Central memory CD8-positive, alpha-beta T cell (primary cell): ENCODE measurements at places on chromosomes 11 and 22.
A peak's percentile ranks its signal among the peaks of the same experiment; 100 is the strongest.

DNA sequence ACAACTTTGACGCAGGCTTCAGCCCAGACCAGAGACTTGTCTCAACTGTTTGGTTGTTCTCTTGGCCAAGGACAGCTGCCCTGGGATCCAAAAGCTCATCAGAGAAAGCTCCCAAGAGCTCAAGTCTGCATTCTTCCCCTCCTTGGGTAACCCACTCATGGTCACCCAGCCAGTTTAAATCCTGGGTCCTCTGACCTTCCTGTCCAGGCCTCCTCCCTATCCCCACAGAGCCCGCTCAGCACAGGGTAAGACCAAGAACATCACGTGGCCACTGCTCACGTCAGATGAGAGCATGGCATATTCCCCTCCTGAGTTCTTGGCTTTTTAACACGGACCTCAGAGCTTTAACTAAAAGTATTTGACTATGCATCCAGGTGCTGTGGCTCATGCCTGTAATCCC, 25.8 kb downstream of the TSKU start:
- no peak for DNase-seq

DNA sequence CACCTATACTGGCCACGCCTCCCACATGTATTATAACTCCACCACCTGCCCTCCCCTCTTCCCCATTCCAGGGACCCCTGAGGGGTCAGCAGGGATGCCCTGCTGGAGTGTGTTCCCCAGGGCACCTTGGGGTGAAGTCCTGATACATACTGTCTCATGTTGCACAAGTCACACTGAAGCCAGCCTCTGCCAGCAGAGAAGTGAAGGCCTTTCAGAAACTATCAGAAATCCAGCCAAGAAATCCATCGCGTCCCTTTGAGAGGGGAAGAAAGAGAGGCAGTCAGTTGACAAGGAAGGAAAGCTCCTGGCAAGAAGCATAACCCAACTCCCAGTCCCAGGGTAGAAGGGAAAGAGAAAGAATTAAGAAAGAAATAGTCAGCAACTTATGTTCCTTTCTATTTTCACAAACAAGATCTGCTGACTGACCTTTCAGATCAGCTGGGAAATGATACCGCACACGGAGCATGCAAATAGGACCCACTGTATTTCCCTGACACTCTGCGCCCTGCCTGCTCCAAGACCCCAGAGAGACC, 45.2 kb downstream of the SC5D start:
- DNase-seq = no peak

DNA sequence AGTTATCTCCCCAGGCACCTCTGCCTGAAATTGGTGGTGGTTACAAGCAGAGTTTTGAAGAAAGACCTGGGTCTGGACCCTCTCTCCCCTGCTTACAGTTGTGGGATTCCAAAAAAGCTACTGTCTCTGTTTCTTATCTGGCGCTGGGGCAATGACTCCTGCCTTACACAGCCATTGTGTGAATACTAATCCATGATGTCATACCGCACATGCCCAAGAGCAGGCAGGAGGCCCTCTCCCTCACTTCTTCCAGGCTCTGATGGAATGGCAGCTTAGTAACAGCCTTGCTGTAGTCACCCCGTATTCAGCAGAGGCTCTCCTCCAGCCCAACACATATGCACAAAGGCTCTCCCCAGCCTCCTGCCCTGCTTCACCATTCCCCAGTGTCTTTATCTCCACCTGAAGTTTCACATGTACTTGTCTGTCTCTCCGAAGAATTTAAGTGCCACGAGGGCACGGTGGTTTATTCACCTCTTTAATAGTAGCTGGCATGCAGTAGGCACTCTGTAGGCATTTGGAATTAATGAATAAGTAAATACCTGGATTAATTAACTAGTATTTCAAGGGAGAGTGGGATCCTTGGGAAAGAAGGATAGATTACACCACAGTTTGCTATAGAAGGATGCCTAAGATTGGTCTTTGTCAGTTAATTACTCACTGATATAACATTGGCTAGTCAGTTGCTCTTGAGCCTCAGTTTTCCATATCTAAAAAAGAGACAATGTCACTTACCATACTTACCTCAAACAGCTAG, 165.6 kb downstream of the ETS1 start:
- DNase-seq = no peak

DNA sequence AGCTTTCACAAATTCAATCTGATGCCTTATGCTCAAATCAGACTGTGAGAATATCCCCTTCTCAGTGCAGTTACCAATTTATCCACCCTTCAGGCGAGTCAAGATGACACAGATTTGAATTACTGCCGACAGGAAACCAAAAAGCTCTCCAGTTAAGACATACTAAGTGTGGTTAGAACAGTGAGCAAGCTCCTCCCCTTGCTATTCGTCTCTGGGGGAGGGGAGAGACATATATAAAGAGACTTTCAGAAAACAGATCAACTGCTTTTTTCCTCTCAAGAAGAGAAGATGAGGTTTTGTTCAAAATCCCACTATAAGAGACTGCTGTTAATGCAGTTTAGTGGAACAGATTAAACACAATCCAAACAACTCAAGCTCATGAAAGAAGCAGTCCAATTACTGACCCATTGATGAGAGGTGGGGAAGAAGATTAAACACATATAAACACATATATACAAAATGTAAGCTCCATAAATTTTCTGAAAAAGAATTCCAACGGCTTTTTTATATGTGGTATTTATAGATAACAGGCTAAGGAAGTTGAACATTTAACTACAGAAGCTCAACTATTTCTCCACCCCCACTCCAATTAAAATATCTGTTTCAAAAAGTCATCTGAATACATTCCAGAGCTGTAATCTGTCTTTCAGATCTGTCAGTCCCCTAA, 102.7 kb downstream of the MRTFA start:
- peak; percentile 48 for DNase-seq

DNA sequence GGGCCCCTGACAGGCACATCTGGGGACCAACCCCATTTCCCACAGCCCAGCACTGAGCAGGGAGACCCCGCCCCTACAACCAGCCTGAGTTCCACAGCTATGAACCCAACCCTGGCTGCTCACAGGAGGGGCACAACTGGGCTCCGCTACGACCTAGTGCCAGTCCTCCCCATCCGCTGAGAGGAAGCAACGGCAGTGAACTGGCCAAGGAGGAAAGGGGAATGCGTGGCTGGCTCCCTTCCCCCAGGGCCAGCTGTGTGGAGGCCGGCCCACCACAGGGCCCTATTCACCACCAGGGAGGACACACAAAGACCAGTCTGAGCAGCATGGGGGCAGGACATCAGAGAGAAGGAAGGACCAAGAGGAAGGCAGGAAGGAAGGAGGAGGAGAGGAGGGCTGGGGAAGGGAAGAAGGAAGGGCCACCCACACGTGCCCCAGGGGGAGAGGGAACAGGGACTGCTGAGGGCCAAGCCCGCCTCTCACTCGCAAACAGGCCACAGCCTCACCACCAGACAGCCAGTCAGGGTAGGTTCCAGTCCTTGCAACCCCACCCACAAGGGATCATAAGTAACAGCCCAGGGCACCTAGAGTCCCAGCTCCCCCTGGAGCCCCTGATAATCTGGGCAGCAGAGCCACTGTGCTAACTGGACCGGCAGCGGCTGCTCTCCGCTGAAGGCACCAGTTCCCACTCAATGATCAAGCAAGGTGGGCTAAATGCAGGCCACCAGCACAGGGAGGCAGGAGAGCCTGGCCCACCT, 8.5 kb upstream of the GAL3ST1 start:
- no peak for DNase-seq

GRCh38 chr22:37343348-37343747, 61.0 kb downstream of the CYTH4 start:
- no peak for DNase-seq

GRCh38 chr11:15073361-15074205, at the start of gene CALCB:
TSS of gene CALCB (plus strand) at chr11:15073593. CDS start at chr11:15074719, 1,126 bp downstream.
- DNase-seq = no peak

- no peak for DNase-seq
These were observed 342.7 kb downstream of the TENM4 start for GRCh38 chr11:79098146-79098545.

- no peak for DNase-seq
These were observed 9.2 kb downstream of the OR5A2 start for GRCh38 chr11:59417023-59417422.

GRCh38 chr11:2992234-2992996, at the start of gene NAP1L4:
TSS of gene NAP1L4 (minus strand) at chr11:2992329. CDS start at chr11:2979220, 13,109 bp downstream.
- DNase-seq = peak; percentile 91

DNA sequence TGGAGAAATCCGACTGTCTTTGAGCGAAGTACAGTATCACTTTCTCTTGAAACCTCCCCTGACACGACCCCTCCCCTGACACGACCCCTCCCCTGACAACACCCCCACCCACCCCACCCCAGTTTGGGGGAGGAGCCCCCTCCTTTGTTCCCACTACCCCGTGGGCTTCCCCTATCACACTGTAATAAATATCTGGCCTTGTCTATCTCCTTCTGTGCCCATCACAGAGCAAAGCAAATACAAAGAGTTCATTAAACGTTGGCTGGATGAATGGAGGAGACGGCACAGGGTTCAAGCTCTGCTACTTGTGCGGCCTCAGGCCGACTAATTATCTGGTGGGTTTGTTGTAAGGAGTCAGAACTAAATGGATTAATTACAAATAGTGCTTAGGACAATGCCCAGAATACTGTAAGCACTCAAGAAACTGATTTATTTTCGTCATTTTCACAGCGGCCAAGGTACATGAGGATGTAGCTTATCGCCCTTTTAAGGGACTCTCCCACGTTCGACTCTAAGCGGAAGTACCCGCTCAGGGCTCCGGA, 628 bp upstream of the GGA1 start:
- DNase-seq = no peak

DNA sequence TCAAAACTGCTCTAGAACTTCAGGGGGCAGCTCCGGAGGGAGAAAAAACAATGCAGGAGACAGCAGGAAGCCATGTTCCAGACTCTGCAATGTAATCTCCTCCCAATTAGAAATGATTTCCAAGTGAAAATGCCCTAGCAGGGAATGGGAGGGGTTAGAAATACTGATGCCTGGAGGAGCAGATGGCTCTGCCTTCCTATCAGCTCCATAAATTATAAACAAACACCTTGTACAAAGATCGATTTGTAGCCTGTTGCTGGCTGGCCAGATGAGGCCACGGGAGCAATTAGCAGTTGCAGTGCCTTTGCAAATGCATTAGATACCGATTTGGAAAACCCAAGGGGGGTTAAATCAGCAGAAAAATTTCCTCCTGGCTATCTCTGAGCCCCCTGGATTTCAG, 46.6 kb upstream of the CHRM4 start:
- DNase-seq = no peak

DNA sequence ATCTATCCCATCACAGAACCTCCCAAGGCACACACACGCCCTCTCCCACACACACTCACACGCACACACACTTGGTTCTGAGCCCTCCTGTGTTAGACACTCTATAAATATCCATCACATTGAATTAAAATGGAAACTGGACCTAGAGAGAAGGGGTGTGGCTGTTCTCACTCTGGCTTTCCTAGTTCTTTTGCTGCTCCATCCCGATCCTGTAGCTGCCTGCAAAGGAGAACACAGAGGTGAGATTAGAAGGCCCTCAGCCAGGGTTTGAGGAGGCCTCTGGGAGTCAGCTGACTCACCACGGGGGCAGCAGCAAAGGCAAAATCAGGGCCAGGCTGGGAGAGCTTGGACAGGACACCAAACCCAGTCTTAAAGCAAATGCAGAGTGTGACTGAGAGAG, 192.3 kb upstream of the CADM1 start:
- DNase-seq = no peak

DNA sequence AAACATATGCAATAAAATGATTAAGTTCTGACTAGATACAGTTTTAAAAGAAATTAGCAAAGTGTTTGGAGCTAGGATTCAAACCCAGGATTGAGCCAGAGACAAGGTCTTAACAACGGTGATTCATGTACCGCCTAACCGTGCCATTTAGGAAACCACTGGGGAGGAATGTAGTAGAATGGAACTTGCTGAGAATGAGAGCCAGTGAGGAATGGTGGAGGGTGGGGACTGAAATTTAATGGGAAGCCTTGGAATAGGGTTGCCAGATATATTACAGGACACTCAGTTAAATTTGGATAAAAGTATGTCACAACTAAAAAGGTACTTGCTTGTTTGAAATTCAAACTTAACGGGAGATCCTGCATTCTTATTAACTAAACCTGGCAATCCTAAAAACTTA, 30.4 kb upstream of the TMEM86A start:
- DNase-seq = no peak

- DNase-seq = no peak
These were observed 33.9 kb downstream of the RAB39A start for GRCh38 chr11:107962181-107962580.

DNA sequence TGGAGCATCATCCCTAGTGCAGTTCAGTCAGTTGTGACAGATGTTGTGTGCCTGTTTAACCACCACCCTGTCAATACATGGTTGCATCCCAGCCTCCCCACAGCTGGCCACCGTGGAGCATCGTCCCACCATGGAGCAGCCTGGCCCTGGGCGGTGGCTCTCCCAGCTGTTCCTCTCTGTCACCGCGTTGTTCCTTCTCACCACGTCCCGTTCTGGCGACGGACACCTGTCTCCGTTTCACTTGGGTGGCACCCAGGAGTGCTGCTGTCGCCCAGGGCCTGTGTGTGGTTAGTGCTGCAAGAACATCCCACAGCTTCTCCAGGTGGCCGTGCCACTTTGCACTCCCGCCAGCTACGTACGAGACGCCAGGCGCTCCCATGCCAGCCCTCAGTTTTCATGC, 26.5 kb downstream of the MUC6 start:
- DNase-seq = no peak

GRCh38 chr11:119114351-119114750, 7.0 kb upstream of the HINFP start:
- DNase-seq = no peak

- DNase-seq = no peak
These were observed 5.2 kb downstream of the NUMA1 start for GRCh38 chr11:72075109-72075508.

- no peak for DNase-seq
These were observed 289.7 kb upstream of the MPPED2 start for GRCh38 chr11:30875806-30876205.

GRCh38 chr22:21982338-21982965, at the start of gene TOP3B:
TSS of gene TOP3B (minus strand) at chr22:21982787. CDS start at chr22:21975709, 7,078 bp downstream.
- DNase-seq = peak; percentile 66

- DNase-seq = no peak
These were observed 527.0 kb downstream of the TBC1D22A start for GRCh38 chr22:47289336-47289985.

GRCh38 chr11:2653198-2653551, 46.6 kb downstream of the KCNQ1OT1 start:
- no peak for DNase-seq

DNA sequence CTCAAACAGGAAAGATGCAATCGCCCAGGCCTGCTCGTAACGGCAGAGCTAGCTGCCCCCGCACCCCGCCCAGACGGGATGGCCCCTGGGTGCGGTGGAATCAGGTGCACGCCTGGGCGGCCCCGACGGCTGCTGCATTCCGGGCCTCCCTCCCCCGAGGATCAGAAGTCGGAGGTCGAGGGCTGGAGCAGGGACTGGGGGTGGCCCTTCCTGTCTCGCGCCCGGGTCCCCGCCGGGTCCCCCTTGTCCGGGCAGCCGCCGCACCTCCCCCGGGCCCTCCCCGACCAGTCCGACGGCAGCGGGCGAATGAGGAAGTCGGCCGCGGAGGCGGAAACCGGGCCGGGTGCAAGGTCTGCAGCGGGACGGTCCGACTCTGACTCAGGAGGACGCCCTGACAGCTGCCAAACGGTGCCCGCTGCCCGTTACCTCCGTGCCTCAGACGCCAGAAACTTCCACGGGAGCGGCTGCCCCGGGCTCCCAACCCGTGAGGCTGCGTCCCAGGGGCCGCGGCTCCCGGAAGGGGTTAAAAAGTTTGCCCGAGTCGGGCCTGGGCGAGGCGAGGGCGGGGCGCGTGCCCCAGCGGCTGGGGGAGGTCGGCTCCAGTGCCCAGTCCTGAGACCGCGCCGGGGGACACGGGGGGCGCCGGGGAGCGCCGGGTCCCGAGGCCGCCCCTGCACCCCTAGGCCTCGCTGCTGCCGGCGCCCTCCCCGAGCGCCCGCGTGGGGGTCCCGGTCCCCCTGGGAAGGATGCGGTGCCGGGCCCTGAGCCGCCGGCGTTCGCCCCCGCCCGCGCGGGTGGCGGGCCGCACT, 663 bp downstream of the MYH9 start:
- no peak for DNase-seq
